ENCODE measurements at places on chromosomes 7 and 10. TPM values are rescaled to one million over a fixed set of nuclear protein-coding genes. Genes with fewer than 3 reads are reported as not detected.

The OPN1SW gene
- total RNA-seq = 0.49 TPM

The SFTPD gene
- 0.62 TPM for total RNA-seq

DNA sequence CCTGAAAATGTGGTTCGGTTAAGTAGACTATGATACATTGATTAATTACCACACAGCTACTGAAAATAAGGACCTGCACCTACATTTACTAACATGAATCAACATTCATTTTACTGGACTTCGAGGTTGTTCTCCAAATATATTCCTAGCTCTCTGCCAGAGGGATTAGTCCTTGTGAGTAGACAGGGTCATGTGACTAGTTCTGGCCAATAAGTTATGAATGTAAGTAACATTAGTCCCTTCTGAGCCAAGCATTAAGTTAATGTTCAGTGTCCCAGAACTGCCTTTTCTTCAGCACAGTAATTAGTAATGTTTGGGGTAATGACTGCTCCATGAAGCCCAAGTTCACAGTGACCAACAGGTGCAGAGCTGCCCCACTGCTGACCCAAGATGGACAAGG is 9.2 kb downstream of the ITIH5 start:
- ATAC-seq = no peak

DNA sequence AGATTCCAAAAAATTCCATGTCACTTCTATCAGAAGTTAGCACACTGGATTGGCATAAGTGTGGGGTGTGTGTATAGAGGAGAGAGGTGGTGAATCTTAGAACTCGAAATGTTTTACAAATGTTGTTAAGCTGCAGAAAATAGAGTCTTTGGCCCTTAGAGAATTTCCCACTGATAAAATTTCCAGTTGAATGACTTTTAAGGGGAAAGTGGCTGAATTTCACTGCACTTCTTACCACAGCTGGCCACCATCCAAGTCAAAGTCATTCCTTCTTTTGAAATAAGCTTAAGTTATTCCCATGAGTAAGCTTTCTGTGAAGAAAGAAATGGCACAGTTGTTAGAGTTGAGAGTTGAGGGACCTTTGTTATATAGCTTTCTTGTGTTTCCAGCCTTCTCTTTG is 13.9 kb downstream of the VCL start:
- ATAC-seq = no peak

- ATAC-seq = peak; percentile 11
Observed at GRCh38 chr7:30799976-30800661, 28.9 kb downstream of the MINDY4 start.

All from motor neuron (in vitro differentiated cells).